ENCODE measurements at places on chromosomes 2 and 18.

GRCh38 chr18:31064130-31064529 is 21.6 kb upstream of the DSC3 start:
- no peak for DNase-seq

- no peak for DNase-seq
Measured at GRCh38 chr2:240981871-240982800, 16.3 kb upstream of the SNED1 start.

DNA sequence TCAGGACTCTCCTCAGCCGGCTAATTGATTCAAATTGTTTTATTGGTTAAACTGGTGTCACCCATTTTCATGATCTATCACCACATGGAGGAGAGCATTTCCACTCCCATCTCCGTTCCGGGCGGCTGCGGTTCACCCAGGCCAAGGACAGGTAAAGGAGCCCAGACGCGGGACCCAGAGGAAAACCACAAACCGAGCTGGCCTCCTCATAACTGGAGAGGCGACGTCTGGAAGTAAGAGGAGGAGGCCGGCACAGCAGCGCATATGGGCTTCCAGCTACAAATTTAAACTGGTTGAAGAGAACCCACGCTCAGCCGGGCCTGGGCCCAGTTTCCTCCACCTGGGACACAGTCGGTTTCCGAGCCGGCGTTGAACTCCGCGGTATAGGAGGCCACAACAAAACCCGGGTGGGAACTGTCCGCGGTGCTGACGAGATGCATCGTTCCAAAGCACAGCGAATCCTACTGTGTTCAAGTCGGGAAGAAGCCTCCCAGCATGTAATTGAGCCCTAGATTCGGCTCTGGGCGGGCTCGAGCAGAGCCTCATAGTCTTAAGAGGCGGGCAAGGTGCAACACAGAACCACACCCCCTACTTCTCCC is 3.0 kb upstream of the SKOR2 start:
- no peak for DNase-seq

GRCh38 chr2:5782103-5782502 is 89.9 kb downstream of the SOX11 start:
- no peak for DNase-seq

GRCh38 chr2:105739944-105740530 is 4.7 kb upstream of the NCK2 start:
- DNase-seq, result no peak

- no peak for DNase-seq
Measured at GRCh38 chr2:72109904-72110303, 37.8 kb downstream of the CYP26B1 start.

DNA sequence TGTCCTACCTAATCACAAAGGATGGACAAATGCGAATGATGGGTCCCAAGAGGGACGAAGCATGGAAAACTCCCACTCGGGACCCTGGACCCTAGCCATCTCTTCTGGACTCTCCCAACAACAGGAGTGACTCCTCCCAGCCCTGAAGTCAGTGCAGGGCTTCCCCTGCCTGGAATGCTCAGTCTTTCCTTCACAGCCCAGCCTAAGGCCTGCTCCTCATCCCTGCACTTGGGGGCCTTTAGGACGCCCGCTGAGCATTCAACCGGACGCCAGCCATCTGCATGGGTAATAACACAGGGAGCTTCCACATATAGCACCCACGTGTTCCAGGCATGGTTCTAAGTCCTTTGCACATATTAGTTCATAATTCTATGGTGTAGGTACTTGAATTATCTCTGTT is 237.5 kb downstream of the KLHL29 start:
- no peak for DNase-seq

DNA sequence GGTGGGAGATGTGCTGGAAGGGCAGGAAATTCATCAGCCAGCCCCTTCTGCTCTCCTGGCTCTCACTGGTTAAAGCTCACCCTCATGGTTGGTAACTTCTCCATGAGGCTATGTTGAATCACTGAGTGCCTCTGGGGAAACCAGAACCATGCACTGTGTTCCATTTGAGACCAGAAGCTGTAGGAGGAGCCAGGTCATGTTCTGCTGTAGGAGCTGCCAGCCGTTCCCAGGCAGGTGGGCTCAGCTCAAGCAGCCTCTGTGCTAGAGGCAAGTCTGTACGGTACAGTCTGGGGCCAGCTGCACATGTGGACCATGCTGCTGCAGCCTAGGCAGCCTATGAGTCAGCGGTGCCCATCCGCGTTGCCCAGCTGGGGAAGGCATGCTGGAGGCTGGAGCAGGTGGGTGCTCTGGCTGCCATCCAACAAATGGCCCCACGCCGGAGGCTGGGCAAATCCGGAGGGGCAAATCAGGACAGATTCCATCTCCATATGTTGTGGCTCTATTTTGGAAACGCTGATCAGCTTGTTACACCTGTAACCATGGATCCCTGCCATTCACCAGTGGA is 22.0 kb upstream of the KCNF1 start:
- no peak for DNase-seq

DNA sequence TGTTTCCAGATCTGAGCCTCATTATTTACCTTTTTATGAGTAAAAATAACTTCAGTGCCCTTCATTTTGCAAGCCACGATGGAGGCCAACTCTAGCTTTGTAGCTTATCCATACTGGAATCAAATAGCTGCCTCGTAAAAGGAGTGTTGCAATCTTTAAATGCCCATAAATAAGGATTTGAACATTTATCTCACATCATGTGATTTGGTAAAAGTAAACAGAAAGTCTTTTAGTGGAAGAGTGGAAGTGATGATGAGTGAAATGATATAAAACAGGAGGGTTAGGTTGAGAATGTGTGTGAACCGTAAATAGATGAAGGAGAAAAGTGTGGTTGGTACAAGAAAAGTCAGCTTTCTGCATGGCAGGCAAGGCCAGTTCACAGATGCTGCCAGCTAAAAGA is 348.9 kb downstream of the OSR1 start:
- DNase-seq, result no peak

- DNase-seq, result no peak
Measured at GRCh38 chr2:18835787-18836186, 246.4 kb upstream of the NT5C1B start.

GRCh38 chr18:75231053-75231406 is 20.4 kb downstream of the TSHZ1 start:
- DNase-seq, result no peak

DNA sequence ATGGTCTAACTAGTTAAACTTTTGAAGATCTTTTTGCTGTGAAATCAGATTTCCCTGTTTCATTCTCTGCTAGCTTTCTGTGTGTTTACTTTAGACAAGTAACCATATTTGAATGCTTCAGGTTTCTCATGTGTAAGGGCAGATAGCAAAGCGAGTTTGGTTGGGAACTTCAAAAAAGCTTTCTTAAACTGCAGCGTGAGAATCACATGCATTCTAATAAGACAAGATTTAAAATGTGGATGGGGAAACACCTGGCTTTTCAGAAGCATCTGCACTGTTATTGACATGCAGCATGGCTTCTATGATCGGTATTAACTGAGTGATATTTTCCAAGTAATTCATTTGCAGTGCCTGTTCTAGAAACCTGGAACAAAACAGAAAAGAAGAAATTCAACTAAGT is 119.3 kb downstream of the ABCA12 start:
- no peak for DNase-seq

- DNase-seq, result no peak
Measured at GRCh38 chr18:76497021-76497420, 2.0 kb upstream of the ZNF516 start.

DNA sequence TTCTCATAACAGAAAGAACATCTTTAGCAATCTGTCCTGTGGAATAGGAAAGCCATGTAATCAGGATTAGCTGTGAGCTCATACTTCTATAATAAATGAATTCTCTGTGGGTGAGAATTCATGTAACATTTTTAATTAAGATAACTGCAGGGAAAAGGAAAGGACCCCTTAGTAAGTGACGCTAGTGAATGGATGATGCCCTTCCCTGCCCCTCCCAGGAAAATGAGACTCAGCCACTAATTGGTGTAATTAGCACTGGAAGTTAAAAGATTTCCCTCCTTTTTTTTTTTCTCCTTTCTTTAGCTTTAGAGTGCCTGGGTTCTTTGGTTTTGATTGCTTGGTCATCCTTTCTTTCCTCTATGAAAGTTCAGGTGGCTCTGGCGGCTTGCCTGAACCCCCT is 90.3 kb downstream of the VWA3B start:
- no peak for DNase-seq

DNA sequence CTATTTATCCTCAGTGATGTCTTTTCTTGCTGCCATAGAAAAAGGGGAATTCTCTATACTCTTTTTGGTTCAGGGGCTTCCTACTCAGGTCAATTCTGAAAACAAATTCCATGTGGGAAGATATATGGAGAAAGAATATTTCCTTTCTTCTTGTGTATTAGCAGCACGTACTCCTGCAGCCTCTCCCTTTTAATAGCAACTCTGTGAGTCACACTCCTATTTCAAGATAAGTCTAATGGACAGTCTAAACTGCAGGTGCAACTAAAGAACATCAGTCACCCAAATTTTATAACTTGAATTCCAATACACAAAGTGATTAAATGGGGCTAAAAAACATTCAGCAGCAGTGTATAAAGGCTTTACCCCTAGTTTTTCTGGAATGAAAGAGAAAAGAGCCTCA is 942.2 kb downstream of the CNTNAP5 start:
- no peak for DNase-seq

DNA sequence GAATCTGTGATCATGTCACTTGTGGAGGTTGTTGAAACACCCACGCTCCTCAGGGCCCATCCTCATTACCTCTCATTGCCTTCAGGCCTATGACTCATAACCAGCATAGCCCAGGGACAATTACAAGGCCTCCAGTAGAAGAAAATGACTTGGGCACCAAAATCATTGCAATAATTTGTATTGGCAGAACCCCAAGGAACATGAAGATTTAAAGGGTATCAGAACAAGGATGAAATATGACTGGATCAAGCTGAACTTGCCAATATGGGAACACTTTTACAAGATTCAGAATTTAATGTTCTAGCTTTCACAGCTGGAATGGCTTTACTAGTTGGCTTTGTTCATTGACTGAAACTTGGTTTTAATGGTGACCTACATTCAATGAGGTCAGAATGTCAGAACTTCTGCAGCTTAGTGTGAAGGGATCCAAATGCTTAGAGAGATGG is 156.4 kb downstream of the COPS8 start:
- no peak for DNase-seq

GRCh38 chr2:174607989-174608865 is 10.6 kb upstream of the WIPF1 start:
- DNase-seq, result no peak

DNA sequence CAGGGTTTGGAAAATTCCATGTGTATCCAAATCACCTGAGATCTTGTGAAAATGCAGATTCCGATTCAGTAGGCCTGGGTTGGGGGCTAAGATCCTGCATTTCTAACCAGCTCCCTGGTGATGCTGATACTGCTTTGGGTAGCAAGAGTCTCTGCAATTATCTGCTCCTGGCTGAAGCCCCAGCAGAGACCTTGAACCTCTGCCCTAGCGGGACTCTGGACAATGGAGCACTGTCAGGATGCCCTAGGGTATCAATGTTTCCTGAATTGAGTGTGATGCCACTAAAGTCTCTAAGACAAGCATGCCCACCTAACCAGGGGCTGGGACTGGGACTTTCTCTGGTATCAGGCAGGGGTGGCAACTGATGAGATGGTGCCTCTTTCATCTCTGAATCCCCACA is 49.4 kb upstream of the KLHL29 start:
- no peak for DNase-seq

DNA sequence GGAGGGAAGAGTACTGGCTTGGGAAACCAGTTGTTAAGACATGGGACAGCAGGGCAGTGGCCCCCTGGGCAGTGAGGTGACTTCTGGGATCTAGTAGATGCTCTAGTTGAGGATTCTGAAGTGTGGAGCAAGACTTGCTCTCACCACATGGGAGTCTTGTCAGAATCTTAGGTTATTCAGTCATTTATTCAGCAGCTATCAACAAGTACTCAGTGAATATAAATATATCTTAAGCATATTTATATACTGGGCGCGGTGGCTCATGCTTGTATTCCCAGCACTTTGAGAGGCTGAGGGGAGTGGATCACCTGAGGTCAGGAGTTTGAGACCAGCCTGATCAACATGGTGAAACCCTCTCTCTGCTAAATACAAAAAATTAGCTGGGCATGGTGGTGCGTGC is 20.0 kb downstream of the STON1 start:
- DNase-seq, result no peak

DNA sequence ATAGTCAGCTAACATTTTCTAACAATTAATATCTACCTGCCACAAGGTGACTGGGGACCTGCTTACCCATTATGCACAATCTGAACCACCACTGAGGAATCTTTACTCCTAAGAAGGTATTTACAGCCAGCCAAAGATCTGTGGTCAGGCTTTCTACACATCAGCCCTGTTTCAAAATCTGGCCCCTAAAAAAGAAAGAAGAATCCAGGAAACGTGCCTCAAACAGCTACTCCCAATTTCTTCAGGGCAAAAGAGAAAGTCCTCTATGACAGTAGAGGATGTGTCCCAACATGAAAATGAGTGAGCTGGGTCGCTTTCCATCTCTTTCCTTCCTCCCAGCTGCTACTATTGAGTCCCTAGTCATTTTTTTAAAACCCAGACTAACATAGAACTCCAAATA is 79.5 kb downstream of the EPB41L3 start:
- no peak for DNase-seq

DNA sequence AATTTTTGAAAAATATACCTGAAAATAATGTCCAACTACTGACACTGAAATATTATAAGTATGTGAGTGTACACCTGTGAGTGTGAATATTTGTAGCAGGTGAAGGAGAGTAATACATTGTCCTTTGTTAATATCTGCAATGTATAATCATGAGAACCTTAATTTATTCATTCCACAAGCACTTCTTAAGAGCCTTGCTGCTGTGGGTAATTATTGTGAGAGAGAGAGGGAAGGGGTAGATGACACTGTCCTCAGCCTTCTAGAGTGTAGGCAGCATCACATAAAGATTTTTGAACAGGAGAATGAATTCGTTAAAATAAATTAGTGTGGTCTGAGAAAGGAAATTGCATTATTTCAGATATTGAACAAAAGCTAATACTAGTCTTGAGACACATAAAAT is 157.2 kb downstream of the MAP2 start:
- DNase-seq, result no peak

GRCh38 chr18:21997207-21998143 is 171.9 kb upstream of the GATA6 start:
- DNase-seq, result no peak

DNA sequence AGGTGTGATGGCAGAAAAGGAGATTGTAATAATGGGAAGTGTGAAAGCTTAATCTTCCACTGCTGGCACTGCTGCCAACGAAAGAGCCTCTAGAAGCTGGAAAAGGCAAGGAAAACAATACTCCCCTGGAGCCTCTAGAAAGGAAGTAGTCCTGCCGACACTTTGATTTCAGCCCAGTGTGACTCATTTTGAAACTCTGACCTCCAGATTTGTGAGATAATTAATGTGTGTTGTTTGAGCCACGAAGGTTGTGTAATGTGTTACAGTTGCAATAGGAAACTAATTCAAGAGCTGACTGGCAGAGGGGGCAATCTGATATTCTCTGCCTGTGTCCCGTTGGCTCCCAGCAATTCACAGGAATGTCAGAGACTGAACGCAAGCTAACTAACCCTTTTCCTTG is 219.2 kb upstream of the UBE2E3 start:
- no peak for DNase-seq

DNA sequence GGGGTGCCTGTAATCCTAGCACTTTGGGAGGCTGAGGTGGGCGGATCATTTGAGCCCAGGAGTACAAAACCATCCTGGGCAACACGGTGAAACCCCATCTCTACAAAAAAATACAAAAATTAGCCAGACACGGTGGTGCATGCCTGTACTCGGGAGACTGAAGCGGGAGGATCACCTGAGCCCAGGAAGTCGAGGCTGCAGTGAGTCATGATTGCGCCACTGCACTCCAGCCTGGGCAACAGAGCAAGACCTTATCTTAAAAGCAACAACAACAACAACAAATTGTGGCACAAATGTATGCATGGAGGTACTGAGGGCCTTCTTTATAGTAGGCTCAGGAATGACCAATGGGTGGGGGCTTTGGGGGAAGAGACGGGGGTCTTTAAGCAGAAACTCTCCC is 38.5 kb downstream of the HPCAL1 start:
- DNase-seq, result no peak
